ENCODE measurements at places on chromosomes 13 and 19.

DNA sequence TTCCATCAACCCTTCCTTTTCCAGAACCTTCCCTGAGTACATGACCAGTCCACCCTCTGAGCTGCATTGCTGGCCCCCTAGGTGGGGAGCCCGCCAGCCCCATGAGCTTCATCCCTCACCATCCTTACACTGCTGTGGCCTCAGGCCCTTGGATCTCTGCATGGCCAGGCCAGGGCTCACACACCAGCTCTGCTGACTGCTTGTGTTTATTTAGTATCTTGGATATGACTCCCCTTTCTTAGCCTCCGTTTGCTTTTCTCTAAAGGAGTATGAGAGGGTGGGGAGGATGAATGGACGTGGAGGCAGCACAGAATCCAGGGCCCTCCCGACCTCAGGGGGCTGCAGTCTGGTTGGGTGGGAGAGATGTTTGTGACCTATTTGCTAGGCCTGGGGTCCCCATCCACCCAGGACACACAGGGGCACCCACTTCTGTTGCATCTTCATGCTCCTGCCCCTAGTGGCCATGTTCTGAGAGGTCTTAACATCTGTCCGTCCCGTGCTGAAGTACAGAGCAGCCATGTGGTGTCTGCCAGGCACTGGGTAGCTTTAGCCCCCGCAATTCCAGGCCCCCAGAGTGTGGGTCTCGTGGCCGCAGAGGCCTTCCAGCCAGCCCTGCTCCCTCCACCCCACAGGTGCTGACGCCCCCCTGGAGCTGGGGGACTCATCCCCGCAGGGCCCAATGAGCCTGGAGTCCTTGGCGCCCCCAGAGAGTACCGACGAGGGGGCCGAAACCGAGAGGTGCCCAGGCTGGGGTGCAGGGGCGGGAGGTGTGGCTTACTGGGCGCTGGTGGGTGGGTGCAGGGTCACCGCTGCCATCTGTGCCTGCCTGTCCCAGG is 13.0 kb downstream of the ARHGEF1 start:
- DNase-seq: no peak

DNA sequence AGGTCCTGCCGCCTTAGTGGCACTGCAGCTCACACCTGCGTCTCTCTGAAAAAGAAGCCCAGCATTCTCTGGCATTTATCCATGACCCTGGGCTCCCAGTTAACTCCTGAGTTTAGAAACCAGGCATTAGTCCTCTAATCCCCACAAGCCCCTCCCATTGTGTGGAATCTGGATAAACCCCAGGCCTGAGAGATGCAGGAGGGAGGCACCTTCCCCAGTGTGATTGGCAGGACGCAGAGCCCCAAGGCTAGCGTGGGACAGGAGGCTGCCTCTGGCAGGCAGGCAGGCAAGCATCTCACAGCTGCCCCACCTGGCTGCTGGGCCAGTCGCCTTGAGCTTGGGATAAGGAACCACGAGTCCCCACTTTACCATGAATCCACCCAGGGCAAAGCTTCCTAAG is 11.0 kb upstream of the SERPINE3 start:
- no peak for DNase-seq

DNA sequence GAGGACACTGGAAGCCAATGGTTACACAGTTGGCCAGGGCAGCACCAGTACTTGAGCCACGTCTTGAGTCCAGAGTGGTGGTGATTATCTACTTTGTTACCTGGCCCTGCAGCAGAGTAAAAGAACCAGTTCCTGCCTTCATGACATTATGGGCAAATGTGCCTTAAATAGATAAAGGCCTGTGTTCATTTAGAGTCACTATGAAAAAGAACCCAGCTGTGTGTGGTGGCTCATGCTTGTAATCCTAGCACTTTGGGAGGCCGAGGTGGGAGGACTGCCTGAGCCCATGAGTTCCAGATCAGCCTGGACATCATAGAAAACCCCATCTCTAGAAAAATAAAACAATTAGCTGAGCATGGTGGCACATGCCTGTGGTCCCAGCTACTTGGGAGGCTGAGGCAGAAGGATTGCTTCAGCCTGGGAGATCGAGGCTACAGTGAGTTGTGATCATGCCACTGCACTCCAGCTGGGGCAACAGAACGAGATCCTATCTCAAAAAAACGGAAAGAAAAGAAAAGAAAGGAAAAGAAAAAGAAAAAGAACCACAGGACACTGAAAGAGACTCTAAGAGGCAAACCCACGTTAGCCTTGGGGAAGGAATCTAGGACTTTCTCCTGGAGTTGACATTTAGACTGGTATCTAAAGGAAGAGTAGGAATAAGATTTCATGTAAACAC is 3.4 kb upstream of the IRF2BP1 start:
- no peak for DNase-seq

GRCh38 chr13:43071824-43072223 is 48.4 kb downstream of the DNAJC15 start:
- no peak for DNase-seq

- no peak for DNase-seq
Observed at GRCh38 chr19:3114018-3114726, 20.0 kb downstream of the GNA11 start.

GRCh38 chr19:2041433-2041682 is 9.7 kb downstream of the MKNK2 start:
- no peak for DNase-seq

GRCh38 chr13:106753251-106753650 is 185.3 kb upstream of the ARGLU1 start:
- no peak for DNase-seq

DNA sequence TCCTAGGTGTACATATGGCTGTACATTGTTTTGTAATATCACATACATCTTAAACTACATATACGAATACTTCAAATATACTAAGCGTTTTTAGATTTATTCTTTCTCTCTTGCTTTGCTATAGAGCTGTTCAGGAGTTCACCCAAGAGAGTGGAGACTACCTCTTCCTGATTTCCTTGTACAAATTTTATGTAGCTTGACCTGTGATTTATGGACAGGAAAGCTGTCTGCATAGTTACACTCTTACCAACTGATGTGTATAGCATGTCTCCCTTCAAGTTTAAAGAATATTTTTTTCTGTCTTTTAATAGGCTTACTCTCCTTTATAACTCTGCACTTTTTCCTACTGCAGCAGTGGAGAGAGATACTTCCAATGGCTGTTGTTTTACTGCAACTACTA is 428.7 kb downstream of the NDFIP2 start:
- no peak for DNase-seq

- no peak for DNase-seq
Observed at GRCh38 chr13:75327135-75327510, 154.8 kb downstream of the TBC1D4 start.

- DNase-seq: no peak
Observed at GRCh38 chr13:97967948-97968347, 14.5 kb downstream of the IPO5 start.

GRCh38 chr19:14826006-14826405 is 9.0 kb downstream of the OR7A5 start:
- no peak for DNase-seq

- DNase-seq: no peak
Observed at GRCh38 chr13:105991131-105991530, 544.3 kb downstream of the EFNB2 start.

- peak; percentile 87 for DNase-seq
Observed at GRCh38 chr19:50311723-50312635, 17.2 kb downstream of the KCNC3 start.

DNA sequence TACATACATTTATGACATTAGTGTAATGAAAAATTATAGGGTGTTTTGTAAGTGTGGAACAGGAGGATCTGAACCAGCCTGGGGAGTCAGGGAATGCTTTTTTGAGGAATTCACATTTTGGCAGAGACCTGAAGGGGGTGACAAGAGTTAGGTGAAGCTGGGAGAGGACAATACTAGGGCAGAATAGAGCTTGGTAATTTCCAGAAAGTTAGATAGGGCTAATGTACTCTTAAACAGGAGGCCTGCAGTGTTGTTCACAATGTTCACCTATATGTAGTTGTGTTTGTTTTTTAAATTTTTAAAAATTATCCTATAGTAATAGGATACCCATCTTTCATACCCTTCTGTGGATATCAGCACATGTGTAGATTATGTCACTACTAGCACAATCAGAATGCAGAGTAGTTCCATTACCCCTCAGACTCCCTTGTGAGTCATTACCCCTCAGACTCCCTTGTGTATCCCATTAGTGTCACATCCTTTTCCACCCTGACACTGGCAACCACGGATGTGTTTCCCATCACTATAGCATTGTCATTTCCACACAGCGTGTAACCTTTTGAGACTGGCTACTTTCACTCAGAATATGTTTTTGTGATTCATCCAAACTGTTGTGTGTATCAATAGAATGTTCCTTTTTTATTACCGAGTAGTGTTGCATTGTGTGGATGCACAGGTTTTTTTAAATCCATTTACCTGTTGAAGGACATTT is 43.1 kb downstream of the PCCA start:
- DNase-seq: peak; percentile 92

Data from Daoy (cell line).